A549 treated with dexamethasone at 1 μM for 4 hours (cell line): ENCODE measurements at places on chromosomes 6 and 20. TPM values are rescaled to one million over a fixed set of nuclear protein-coding genes. Genes with fewer than 3 reads are reported as not detected.

SASH1 gene
- total RNA-seq, result 2.0 to 3.1 TPM (median 2.5 TPM) in 5 replicates

PARD6B gene
- total RNA-seq, result 3.7 to 5.1 TPM (median 4.5 TPM) in 5 replicates

KIAA0408 gene
- total RNA-seq, result 5.6 to 6.8 TPM (median 6.6 TPM) in 5 replicates

TINAG gene
- 0.14 TPM in 1 of 5 replicates, not detected in the others for total RNA-seq

COL11A2 gene
- 0.51 to 0.91 TPM (median 0.81 TPM) in 5 replicates for total RNA-seq

MAP1LC3A gene
- total RNA-seq, result 18.7 to 29.1 TPM (median 24.0 TPM) in 5 replicates

NEDD9 gene
- 44.7 to 67.2 TPM (median 63.0 TPM) in 5 replicates for total RNA-seq

ARHGAP40 gene
- 0.06 TPM in 1 of 5 replicates, not detected in the others for total RNA-seq

SLC22A16 gene
- not detected in 5 replicates for total RNA-seq

SPTLC3 gene
- 0.01 to 0.12 TPM (median 0.06 TPM) in 4 of 5 replicates, not detected in the other for total RNA-seq

PPP1R16B gene
- 0.11 to 0.19 TPM (median 0.13 TPM) in 5 replicates for total RNA-seq

GPR6 gene
- total RNA-seq, result not detected in 5 replicates

PSMB9 gene
- 15.3 to 22.0 TPM (median 17.4 TPM) in 5 replicates for total RNA-seq

LAMP5 gene
- total RNA-seq, result 0.04 to 0.05 TPM in 2 of 5 replicates, not detected in the others
